Bronchial epithelial cell (primary cell): ENCODE measurements at places on chromosomes 3 and 15. TPM values are rescaled to one million over a fixed set of nuclear protein-coding genes. Genes with fewer than 3 reads are reported as not detected.
A peak's percentile ranks its signal among the peaks of the same experiment; 100 is the strongest.

- DNase-seq: no peak
These were observed 3.0 kb upstream of the CALML4 start for GRCh38 chr15:68208136-68208535.

- DNase-seq: no peak
These were observed 11.7 kb upstream of the PDCD6IP start for GRCh38 chr3:33786565-33787327.

Gene MAGEL2
- total RNA-seq: not detected in 2 replicates

Gene C2CD4A
- 0.53 and 1.3 TPM in 2 replicates for total RNA-seq

DNA sequence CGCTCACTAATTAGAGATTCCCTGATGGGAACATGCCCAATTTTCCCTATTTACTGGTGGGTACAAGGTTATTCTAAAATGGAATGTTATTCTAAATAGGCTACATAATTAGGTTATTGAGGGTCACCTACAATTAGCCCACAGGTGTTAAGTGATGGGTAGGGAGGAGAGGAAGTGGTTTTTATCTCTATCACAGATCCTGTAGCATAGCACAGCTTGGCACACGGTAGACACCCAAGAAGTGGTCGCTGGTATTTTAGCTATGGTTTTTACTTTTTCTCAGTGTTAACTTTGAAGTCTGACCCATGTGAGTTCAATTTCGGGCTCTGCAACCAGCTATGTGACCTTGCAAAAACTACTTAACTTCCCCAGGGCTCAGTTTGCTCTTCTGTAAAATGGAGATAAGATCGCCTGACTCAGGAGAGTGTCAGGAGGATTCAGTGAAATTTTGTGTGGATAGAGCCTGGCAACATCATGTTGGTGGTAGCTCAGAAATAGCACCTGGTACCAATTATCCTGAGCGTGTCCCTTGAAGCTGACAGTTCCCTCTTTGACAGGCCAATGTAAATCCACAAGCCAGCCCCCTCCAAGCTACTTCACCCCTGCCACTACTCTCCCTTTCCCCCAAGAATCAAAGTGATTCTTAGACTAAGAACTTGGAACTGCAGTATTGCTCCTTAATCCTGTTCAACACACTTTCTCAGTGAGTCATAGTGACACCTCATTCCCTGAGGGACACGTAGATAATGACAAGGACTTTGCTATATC lies 8.7 kb upstream of the LMCD1 start:
- peak; percentile 67 for DNase-seq

DNA sequence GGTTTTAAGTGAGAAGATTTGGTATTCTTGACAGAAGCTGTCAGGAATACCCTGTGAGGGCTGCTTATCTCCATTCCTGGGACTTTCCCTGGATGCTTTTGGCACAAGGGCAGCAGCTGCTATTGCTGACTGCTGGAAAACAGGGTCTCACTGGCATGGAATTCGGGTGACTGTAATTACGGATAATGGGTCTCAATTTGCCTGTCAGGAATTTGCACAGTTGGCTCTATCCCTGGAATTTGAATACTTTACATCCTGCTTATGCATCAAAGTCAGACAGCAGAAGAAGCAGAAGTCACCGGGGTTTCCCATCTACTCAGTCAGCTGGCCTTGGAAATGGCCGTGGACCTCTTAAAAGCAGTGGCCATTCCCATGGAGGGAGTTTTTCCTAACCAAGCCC lies 25.9 kb upstream of the AKAP13 start:
- no peak for DNase-seq

Gene EXD1
- total RNA-seq: under 0.01 and 0.13 TPM in 2 replicates

Gene COL7A1
- total RNA-seq: 147 and 173 TPM in 2 replicates

GRCh38 chr3:172808969-172809546 lies 58.5 kb downstream of the ECT2 start:
- DNase-seq: peak; percentile 52

Gene RBP2
- total RNA-seq: not detected in 2 replicates

Gene FEZF2
- not detected in 2 replicates for total RNA-seq

- no peak for DNase-seq
These were observed 92.8 kb downstream of the EOMES start for GRCh38 chr3:27629366-27629765.

- DNase-seq: no peak
These were observed 202.9 kb upstream of the CTNNB1 start for GRCh38 chr3:40996382-40996781.

DNA sequence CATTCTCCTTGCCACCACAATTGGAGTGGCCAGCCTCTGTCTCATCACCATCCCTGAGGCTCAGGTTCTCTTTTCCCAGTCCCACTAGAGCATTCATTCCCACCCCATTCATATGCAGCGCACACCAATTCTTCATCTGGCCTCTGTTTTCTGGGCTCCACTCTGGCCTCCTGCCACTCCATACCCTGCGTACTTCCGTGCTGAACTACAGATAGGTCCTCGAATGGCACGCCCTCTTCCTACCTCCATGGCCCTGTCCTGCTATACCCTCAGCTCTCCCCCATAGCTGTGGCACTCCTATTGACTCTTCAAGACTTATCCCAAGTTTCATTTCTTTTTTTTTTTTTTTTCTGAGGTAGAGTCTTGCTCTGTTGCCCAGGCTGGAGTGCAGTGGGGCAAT lies 25.9 kb downstream of the PAQR5 start:
- DNase-seq: no peak

DNA sequence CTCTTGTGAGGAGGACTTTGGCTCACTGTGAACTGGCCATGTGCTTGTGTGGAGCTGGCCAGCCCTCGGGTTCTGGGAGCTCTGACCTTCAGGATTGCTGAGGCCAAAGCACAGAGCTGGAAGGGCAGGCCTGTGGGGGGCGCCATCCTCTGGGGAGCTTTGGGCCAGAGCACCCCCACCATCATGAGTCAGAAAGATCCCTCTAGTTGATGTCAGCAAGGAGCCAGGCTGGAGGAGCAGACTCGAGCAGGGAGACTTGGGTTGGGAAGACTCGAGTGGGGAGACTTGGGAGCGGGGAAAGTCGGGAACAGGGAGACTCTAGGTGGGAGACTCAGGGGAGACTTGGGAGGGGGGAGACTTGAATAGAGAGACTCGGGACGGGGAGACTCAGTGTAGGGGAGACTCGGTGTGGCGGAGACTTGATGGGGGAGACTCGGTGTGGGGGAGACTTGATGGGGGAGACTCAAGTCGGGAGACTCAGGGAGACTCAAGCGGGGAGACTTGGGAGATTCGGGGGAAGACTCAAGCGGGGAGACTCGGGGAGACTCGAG lies 37.7 kb upstream of the PLXNA1 start:
- DNase-seq: no peak

GRCh38 chr3:12870942-12871341 lies 29.6 kb upstream of the RPL32 start:
- no peak for DNase-seq

Gene RHOV
- 7.1 and 38.7 TPM in 2 replicates for total RNA-seq

GRCh38 chr3:36693670-36694069 lies 70.7 kb downstream of the DCLK3 start:
- no peak for DNase-seq

DNA sequence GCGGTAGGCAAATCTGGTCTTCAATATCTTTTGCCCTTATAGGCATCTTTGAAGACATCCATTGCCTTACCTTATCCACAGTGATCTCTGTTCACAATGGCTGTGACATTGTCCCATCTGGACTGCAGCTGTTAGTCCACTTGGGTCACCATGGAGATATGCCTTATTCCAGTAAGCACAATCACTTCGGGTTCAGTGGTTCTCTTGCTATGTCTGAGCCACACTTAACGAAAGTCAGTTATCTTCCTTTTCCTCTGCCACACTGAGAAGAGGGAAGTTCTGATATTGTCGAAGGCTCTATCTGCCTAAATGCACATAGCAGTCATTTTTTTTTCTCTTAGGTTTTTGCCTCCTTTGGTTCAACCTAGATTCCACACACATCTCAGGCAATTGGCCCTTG lies 119.0 kb upstream of the SATB1 start:
- no peak for DNase-seq

DNA sequence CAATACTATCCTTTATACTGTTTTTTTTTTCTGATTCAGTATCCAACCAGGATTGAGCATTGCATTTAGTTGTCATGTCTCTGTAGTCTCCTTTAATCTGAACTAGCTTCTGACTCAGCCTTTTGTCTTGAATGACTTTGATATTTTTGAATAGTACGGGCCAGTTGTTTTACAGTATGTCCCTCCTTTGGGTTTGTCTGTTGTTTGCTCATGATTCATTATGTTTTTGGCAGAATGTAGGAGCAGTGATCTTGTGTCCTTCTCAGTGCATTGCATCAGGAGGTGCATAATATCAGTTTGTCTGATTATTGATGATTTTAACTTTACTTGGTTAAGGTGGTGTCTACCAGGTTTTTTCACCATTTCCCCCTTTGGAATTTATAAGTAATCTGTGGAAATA lies 20.5 kb downstream of the EXOG start:
- DNase-seq: peak; percentile 64

Gene ZNF770
- 59.0 and 76.2 TPM in 2 replicates for total RNA-seq

DNA sequence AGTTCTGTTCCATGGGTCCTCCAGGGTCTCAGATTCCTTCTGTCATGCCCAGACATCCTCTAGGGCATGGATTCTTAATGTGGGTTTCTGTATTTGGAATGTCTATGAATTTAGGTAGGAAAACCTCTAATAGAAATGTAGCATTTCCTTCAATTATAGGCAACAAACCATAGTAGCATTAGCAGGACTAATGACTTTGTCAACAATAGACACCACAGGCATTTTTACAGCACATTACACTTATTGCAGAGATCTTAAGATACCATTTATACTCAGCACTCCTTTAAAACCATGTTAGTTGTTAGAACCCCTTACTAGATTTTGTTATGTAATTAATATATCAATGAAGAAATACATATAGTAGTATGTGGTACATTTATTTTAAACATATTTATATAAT lies 77.8 kb upstream of the TBC1D5 start:
- DNase-seq: no peak

DNA sequence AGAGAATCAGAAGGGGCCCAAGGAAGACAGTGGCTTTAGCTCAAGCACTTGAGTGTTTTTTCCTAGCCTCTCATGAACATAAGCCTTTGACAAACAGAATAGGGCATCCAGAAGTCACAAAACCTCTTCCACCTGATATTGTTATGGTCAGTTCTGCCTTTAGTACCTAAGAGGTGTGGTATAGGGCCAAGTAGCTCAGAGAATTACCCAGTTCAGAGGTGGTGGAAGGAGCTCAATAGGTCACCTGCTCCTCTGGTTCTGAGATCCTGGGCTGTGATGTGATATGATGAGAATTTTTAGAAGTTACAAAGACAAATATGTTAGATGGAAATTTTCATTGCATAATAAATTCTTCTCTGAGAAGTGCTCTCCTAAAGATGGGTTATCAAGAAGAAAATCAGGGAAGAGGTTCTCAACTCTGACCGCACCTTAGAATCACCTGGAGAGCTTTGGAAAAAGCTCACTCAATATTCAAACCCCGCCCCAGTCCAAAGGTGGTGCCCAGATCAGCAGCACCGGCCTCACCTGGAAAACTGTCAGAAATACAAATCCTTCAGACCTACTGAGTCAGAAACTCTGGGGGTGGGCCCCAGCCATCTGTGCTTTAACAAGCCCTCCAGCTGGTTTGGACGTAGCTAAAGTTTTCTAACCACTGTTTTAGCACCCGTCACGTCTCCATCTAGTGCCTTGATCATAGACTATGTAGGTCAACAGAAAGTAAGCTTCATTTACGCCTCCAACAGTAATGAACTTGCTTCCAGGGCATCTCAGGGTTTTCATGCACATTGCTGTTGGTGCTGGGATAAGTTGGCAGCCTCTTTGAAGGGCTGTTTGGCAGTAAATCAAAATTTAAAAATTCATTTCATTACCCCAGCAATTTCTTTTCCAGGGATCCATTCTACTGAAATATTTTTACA lies 101.3 kb downstream of the MYH15 start:
- no peak for DNase-seq

GRCh38 chr3:124873226-124873625 lies 13.9 kb downstream of the ITGB5 start:
- DNase-seq: no peak

GRCh38 chr15:64586259-64586870 lies 126.0 kb downstream of the ZNF609 start:
- no peak for DNase-seq
